ENCODE measurements at places on chromosomes 7 and 10.

GRCh38 chr7:36360244-36360643, 29.4 kb upstream of the ANLN start:
- no peak for DNase-seq

DNA sequence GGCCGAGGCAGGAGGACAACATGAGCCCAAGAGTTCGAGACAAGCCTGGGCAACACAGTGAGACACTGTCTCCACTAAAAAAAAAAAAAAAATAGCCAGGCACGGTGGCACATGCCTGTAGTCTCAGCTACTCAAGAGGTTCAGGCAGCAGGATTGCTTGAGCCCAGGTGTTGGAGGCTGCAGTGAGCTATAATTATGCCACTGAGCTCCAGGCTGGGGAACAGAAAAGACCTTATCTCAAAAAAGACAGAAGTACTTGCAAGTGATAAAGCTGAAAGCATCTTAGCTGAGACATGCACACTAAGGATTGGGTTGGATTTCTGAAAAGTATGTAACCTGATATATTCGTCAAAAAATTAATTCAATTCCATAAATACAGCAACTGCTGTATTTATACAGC, 68.4 kb downstream of the PPP1R3C start:
- DNase-seq: no peak

- no peak for DNase-seq
Measured at GRCh38 chr10:70053841-70054288, 1.2 kb downstream of the MACROH2A2 start.

DNA sequence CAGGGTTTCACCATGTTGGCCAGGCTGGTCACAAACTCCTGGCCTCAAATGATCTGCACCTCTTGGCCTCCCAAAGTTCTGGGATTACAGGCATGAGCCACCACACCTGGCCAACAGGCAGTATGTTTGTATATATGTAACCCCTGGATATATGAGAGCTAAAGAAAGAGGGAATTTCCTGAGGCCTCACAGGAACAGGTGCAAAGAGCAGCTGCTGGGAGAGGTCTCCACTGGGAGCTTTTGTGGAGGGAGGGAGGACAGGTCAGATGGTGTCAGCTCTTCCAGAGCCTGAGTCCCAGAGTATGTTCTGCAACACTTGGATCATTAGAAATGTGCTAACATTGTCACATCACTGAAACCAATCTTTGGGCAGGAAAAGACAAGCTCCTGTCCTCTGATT, 110.1 kb upstream of the KIF5B start:
- DNase-seq: no peak

DNA sequence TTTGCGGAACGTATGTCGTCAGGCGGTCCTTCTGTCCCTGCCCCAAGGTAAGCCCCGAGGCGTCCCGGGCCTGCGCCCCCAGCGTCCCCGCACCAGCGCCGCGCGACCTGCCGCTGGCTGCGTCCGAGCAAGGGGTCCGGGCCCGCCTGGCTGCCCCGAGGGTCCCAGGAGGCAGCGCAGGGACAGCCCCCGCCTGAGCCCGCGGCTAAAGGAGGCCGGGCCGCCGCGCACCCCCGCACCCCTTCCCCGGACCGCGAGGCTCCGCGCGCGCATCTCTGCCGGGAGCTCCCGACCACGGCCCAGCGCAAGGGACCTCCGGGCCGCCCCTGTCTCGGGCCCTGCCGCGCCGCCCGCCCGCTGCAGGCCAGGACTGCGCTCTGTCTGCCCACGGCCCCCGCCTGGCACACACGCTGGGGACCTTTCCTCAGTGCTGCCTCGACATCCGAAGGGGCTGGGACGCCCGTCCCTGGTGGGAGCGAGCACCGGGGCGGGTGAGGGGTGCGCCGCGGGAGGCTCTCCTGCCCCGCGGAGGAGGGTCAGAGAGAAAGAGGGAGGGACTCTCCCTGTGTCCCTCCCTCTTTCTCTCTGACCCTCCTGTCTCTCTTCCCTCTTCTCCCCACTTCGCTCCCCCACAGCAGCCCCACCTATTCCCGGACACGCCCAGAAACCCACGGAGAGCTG, 25.0 kb downstream of the SHH start:
- DNase-seq: peak; percentile 68

- DNase-seq: no peak
Measured at GRCh38 chr10:75977139-75977538, 545.7 kb downstream of the LRMDA start.

DNA sequence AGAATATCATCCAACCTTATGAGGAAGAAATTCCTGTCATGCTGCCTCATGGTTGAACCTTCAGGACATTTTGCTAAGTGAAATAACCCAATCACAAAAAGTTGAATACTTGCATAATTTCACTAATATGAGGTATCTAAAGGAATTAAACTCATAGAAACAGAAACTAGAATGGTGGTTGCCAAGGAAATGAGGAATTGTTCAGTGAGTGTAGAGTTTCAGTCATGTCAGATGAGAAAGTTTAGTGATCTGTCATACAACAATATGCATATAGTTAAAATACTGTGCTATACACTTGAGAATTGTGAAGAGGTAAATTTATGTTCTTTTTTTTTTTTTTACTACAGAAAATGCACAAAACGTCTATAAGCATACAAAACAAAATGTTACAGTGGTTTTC, 60.7 kb downstream of the R3HCC1L start:
- DNase-seq: no peak

DNA sequence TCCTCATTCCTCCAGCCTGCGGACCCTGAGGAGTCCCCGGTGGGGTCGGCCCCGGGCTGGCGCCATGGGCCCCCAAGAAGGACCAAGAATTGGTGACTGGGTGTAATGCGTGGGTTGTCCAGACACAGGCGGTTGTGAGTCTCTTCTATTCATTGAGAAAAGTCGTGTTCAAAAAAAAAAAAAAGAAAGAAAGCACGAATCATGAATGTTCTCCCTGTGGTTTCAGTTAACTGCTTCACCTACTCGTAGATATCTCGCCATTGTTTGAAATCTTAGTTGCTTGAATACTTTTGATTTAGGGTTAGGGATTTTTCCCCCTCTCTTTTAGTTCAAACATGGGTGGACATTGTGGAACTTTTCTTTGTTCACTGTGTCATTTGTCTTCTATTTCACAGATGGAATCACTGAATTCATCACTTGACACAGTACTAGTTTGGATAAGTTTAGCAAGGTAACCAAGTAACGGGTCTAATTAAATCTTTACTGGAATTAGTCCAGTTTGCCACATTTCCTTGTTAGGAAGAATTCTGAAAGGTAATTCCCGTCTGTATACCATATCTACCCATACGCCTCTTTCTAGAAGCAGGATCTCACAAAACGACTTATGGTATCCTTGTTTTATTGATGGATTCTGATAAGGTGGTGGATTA, 775 bp downstream of the STARD3NL start:
- peak; percentile 73 for DNase-seq

DNA sequence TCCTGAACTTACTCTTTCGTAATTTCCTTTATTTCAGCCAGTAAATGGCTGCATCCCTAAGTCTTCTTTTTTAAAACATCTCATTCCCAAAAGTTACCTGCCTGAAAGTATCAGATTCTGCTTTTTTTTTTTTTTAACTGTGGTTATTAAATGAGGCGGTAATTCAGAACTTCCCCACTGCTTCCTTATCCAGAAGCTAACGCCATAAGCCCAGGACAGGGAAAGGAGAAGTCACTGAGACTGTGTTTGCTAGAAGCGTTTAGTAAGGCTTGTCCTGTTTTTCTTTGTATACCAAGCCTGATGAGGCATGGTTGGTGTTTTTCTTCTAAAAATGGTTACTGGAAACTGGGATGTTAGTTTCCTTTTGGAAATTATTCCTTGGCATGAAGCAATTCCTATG, 197.8 kb downstream of the CELF2 start:
- no peak for DNase-seq

DNA sequence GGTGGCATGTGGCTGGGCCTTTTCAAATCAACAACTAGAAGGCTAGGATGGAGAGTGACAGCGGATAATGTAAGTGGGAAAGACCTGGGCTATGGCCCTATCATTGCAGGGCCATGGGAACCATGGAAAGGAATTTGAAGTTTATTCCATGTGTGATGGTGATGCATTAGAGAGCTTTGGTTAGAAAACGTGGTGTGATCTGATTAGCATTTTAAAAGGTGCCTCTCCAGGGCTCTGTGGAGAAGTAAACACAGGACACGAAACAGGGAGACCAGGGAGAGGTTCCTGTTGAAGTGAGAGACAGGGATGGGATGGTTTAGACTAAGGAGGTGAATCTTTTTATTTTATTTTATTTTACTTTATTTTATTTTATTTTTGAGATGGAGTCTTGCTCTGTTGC, 749.5 kb downstream of the GATA3 start:
- DNase-seq: no peak

DNA sequence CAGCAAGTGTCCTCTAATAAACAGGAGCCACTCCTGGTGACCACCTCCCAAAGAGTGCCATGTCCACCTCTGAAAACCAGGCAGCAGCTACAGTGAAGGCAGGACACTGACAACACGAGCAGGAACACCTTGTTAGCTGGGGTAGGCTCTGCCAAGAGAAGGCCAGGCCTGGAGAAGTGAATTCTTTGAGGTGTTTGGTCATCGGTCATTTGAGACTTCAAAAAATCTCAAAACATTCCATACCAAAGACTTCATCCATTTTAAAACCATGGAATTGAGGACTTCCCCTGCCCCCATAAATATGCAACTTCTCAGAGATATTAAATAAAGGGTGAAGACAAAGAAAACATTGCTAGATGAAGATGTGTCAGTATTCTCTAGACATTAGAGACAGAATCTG, 28.4 kb upstream of the OPALIN start:
- DNase-seq: no peak

DNA sequence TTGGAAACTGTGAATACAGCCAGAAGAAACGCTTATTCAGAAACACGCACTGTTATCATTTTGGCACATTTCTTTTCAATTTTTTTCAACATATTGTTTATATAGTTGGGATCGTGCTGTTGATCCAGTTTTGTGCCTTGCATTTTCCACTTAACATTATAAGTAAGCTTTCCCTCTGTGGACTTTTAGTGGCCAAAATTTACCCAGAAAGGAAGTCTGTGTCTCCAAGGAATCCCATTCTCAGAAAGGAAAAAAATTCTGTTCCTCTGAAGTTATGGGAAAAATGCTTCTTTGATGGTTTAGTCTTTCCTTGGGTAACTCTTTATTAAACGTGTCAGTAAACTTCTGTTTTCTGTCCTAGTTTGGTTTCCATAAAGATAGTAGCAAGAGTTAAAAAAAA, 280.0 kb downstream of the REEP3 start:
- DNase-seq: no peak

GRCh38 chr10:86773498-86773897, 17.1 kb downstream of the BMPR1A start:
- no peak for DNase-seq

Measured in ACHN (cell line).